Activated naive CD4-positive, alpha-beta T cell treated with anti-CD3 and anti-CD28 coated beads, Interleukin-2, amount 50 U/mL, for 72 hours (primary cell): ENCODE measurements at places on chromosomes 2 and 18. TPM values are rescaled to one million over a fixed set of nuclear protein-coding genes. Genes with fewer than 3 reads are reported as not detected.

The SYT4 gene
- not detected for total RNA-seq

The CIB4 gene
- total RNA-seq, result not detected

GRCh38 chr2:18473241-18474181, 86.9 kb downstream of the RDH14 start:
- DNase-seq, result no peak

GRCh38 chr18:23920054-23920453, 94.5 kb upstream of the TTC39C start:
- no peak for DNase-seq

GRCh38 chr2:46230115-46230571, 67.1 kb upstream of the EPAS1 start:
- no peak for DNase-seq

GRCh38 chr18:55967019-55967418, 379.0 kb upstream of the TCF4 start:
- DNase-seq, result no peak
